ENCODE measurements at places on chromosomes 4 and X.

DNA sequence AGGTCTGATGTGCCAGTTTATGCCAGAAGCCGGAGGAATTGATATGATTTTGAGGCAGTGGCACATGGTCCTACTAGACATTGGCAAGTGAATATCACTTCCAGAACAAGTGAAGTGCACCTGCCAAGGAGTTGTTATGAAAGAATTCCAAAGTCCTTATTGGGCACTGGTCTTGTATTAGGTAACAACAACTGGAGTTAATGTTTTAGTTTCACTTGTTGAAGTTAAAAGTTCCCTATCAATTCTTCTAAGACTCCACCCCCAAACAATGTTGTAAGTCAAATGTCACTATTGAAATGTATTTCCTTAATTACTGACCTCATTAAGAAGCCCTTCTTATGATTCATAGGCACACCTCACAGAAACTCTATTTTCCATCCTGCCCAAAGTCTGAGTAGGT, 3.1 kb downstream of the TET2 start:
- no peak for DNase-seq

- no peak for DNase-seq
These were observed 81.8 kb upstream of the TRPC5 start for GRCh38 chrX:112164420-112164819.

GRCh38 chr4:123361195-123361861, 35.3 kb upstream of the SPRY1 start:
- DNase-seq, result no peak

GRCh38 chrX:77949840-77950239, 19.6 kb downstream of the PGAM4 start:
- no peak for DNase-seq

- no peak for DNase-seq
These were observed 110.8 kb upstream of the FAM9B start for GRCh38 chrX:9144701-9145241.

DNA sequence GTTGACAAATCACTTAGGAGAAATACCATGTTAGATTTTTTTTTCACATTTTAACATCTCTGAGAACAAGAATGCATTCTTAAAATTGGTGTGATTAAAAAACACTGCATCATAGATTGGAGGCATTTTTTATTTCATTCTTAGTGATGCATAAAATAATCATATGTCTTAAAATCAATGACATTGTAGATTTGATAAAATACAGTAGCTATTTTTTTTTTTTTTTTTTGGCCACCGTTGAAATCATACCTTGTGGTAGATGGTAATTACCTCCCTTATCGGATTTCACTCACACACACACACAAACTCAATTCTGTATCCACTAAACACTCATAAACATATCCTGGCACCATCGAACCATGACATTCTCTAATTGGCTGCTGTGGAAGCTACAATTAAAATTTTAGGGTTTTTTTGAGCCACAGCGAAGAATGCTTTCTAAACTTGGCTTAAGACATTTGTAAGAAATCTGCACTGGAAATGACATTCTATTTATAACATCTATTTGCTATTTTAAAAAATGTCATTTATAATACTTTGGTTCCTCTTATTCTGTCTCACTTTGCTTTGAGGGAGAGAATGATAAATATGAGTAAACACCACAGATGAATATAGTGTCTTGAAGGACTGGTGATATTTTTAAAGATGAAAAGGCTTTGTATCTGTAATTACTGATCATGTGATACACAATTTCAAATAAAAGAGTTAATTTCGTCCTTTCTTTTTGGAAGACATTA, 60.1 kb downstream of the CCSER1 start:
- DNase-seq, result no peak

- no peak for DNase-seq
These were observed 371.4 kb upstream of the FAM241A start for GRCh38 chr4:111773858-111774257.

DNA sequence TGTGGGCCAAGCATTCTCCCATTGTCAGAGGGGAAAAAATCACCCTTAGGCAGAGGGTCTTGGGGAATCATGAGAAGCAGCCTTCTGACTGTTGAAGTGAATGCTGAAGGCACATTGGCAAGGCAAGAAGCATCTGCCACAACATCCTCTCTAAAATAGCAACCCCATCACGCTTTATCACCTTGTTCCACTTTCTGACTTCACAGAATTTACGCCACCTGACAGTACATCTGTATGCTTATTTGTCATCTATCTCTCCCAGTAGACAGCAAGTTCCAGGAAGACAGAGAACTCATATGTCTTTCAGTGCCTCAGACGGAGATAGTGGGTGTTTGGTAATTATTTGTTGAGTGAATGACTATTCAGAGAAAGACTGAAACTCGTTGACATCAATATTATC, 68.4 kb upstream of the SCML1 start:
- DNase-seq, result no peak
